Hematopoietic multipotent progenitor cell (in vitro differentiated cells): ENCODE measurements at places on chromosomes 5 and 9.

- no peak for DNase-seq
Measured at GRCh38 chr5:154620411-154620810, 134.8 kb upstream of the LARP1 start.

- DNase-seq = no peak
Measured at GRCh38 chr5:157778121-157778805, 34.8 kb downstream of the LSM11 start.

DNA sequence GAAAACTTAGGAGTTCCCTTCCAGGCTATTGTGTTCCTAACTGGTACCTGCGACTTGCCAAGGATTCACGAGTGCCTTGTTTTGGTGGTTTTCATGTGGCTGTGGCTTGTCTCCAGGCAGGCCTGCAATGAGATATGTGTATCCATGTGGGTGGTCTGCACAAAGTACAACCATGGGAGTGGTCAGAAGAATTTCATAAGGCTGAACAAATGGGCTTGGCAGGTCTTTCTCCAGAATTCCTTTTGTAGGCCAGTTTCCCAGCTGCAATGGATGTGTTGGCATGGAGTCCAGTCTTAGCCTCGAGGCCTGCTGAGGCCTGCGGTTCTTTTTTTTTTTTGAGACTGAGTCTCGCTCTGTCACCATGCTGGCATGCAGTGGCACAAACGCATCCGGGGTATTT is 28.8 kb upstream of the MELK start:
- no peak for DNase-seq

DNA sequence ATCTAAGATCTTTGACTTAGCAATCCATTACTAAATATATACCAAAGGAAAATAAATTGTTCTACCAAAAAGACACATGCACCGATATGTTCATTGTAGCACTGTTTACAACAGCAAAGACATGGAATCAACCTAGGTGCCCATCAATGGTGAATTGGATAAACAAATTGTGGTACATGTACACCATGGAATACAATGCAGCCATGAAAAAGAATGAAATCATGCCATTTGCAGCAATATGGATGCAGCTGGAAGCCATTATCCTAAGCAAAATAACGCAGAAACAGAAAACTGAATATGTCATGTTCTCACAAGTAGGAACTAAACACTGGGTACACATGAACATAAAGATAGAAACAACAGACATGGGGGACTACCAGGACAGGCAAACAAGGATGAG is 589.5 kb downstream of the IRX1 start:
- DNase-seq = no peak

DNA sequence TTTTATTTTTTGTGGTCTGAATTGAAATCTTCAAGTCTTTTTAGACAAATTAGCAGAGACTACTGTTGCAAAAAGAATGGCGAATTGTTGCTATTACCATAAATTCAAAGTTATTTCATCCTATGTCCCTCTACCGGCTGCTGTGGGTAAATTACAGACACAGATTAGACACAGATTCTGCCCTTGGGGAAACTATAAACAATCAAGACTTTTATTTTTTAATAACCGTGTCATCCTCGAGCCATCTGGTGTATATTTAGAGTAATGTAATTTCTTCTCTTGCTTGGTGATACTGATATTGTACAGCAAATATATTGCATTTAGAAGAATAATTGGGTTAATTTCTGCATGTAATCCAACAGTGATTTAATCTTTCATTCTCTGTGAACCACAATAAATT is 228.0 kb upstream of the ADAMTSL1 start:
- DNase-seq = no peak

GRCh38 chr5:153237671-153238332 is 252.7 kb upstream of the GRIA1 start:
- no peak for DNase-seq

DNA sequence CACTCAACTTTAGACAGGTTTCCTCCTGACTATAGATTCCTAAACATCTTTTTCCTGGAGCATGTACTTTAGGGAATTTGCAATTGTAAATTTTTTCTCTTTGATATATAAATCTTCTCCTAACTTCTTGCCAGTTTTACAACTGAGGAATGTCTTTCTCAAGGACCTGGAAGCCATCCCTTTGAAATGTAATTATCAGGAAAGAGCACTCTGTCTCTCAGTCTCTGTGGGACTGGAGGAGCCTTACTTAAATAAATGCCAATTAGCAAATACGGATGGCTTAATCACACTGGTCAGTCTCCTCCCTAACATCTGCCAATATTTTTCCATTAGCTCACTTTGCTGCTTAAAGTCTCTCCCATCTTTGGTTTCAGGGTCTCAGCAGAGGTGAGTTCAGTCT is 344.3 kb upstream of the ARRDC3 start:
- no peak for DNase-seq

DNA sequence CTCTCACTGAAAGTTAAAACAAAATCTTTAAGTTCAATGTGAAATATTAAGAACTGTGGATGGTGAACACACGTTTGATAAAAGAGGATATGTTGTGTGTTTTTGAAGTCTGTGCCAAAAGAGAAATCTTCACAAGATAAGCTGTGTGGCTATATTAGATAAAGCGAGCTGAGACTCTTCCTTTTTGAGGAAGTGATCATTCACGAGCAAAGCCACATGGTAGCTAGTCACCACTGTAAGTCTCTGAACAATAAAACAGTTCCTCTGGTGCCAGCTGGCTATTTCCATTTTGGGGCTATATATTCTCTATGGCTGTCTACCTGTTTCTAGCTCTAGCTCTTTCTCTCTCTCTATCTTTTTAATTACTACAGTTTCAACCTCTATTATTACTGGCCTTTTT is 1849.2 kb upstream of the C9orf72 start:
- DNase-seq = peak; percentile 5

DNA sequence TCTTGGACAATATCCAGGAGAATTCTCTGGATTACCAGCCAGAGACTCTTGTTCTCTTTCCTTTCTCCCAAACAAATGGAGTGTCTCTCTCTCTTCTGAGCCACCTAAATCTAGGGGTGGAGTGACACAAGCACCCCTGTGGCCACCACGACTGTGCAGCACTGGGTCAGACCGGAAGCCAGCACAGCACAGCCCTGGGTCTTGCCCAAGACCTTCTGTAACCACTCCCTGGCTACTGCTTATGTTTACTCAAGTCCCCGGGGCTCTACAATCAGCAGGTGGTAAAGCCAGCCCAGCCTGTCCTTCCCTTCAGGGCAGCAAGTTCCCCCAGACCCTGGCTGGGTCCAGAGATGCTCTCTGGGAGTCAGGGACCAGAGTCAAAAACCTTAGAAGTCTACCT is 110.0 kb upstream of the TUT7 start:
- DNase-seq = no peak

GRCh38 chr5:110844251-110844650 is 105.4 kb downstream of the SLC25A46 start:
- no peak for DNase-seq

DNA sequence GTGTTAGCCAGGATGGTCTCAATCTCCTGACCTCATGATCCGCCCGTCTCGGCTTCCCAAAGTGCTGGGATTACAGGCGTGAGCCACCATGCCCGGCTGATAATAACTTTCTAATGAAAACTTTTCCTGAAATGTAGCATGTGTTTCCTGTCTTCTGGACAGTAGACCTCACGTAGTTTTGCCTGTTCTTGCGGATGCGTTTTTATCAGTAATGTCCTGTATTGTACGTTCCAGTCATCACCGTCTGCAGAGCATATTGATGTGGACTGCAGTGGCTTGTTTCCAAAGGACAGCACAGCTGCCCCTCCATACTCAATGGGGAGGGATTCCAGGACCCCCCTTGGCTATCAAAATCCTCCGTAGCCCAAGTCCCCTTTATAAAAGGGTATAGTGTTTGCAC is 12.8 kb downstream of the EXOC3 start:
- no peak for DNase-seq

GRCh38 chr9:110935829-110936228 is 102.4 kb downstream of the LPAR1 start:
- no peak for DNase-seq

- DNase-seq = no peak
Measured at GRCh38 chr5:174376726-174377373, 331.3 kb downstream of the NSG2 start.

- no peak for DNase-seq
Measured at GRCh38 chr9:85404911-85405565, 336.7 kb downstream of the AGTPBP1 start.

DNA sequence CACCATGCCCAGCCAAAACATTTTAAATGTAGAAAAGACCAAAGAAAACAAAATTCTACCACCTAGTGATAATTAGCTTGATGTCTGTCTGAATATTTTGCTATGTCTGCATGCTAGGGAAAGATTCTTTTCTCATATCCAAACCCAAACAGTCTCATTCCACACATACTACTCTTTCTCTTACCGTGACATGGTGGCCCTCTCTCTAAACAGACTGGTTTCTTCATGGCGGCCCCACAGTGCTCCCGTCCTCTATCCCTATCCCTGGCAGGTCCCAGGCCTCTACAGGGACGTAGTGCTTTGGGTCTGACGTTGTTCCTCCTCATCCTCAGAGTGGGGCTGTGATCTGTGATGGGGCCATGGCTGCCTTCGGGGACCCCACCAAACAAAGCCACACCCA is 8.1 kb downstream of the CORO2A start:
- DNase-seq = no peak

DNA sequence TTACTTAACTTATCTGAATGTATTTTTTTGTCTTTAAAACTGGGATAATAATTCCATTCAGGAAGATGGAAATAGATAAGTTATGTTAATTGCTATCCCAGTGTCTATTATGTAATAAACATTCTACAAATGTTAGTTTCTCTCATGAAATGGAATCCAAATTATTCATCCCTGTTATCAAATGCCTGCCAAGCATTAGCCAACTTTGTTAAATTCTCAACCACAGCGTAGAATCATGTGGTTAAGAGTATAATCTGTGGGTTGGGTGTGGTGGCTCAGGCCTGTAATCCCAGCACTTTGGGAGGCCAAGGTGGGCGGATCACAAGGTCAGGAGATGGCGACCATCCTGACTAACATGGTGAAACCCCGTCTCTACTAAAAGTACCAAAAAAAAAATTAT is 912.9 kb upstream of the SEMA6A start:
- DNase-seq = no peak
